Vagina (tissue), 2 donors: ENCODE measurements at places on chromosomes 4 and X.

DNA sequence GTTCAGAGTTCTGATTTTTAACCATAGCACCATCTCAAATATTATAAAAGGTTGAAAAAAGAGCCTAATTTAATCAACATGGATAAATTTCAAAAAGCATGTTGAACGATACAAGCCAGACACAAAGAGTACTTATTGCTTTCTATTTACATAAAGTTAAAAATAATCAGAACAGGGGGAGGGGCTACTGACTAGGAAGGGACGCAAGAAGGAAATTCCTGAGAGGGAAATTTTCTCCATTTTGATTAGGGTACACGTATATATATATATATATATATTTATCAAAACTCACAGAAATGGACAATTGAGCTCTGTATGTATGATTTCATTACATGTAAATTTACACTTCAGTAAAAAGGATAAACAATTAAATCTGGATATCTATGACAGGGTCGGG, 482 bp upstream of the MBTPS2 start:
- DNase-seq, result no peak

DNA sequence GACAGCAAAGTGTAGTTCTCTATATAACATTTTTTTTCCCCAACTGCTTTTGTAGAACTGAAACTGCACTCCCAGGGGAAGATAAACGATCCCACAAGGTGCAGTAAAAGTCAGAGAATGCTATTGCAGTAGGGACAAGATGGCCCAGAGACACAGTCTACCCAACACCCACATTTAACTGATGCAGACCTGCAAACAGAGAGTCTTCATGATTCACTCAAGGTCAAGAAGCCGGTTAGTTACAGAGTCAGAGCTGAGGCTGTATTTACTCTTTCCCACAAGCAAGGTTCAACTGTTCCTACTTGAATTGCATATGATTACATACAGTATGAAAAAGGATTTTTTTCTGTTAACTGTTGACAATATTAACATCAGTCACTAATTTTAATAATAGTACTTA, 654.6 kb downstream of the IL1RAPL1 start:
- no peak for DNase-seq

DNA sequence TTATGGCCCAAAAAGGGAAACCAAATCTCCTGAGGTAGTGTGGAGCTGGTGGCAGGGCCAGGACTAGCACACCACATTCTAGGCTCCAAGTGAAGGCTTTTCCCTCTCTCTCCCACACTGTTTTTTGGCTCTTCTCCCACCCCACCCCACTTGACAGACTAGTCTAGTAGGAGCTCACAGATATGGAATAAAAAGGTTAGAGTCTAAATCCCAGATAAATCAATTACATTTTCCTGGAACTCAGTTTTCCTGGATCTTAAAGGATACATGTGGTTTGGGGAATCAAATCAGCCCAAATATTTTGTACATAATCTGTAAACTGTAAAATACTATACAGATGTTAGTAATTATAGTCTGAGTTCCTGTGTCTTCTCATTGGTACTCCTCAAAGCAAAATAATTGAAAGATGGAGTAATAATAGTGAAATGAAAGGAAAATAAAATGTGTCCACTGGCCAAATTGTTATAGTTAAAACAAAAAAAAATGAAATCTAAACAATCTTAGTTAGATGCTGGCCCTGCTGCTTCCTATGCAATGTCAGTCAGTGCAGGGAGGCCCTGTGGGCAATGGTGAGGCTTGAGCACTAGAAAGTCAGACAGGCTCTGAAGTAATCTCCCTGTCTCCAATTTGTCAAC, 370.4 kb upstream of the CPEB2 start:
- DNase-seq, result no peak

- DNase-seq, result no peak
Observed at GRCh38 chr4:152164561-152164960, 371.3 kb downstream of the FBXW7 start.

- no peak for DNase-seq
Observed at GRCh38 chr4:177351622-177352244, 42.1 kb downstream of the NEIL3 start.

DNA sequence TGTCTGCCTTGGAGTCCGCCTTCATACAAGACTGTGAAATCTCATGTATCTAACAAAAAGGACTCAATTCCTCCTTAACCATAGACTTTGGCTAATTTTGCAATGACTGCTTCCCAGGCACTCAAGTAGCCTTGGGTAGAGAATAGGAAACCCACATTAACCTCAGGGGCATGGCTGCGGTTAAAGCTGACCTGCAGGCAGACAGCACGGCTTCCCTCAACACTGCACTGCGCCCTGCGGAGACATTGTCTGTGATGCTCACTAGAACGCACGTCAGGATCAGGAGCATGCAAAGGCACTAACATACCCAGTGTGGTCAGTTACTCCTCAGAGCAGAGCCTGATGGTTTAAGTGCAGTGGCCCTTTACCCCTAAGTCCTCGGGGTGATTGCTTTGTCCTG, 10.3 kb upstream of the GPR143 start:
- DNase-seq, result no peak

- DNase-seq, result no peak
Observed at GRCh38 chrX:15761564-15762191, 23.6 kb downstream of the CA5B start.

- DNase-seq, result no peak
Observed at GRCh38 chr4:47715716-47716416, 122.0 kb downstream of the CORIN start.

- no peak for DNase-seq
Observed at GRCh38 chr4:140059159-140059558, 94.8 kb downstream of the MAML3 start.
